Endothelial cell of umbilical vein (primary cell): ENCODE measurements at places on chromosomes 13 and 19.

DNA sequence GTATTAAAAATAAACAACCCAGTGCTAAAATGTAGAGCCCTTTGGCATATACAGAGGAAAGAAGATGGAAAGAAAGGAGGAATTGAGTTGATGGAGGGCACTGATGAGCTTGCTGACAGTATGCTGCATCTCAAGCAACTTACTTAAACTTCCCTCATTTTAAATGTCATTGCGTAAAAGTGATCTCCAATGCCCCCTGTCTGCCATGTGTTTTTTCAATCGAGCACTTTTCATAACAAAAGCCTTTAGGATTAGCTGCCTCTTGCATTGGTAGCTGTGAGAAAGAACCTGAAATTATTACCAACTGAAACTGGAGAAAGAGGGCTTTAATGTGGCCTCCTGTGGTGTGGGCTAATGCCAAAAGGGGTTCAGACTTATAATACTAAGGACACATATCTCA lies 541.6 kb downstream of the SUCLA2 start:
- no peak for DNase-seq

GRCh38 chr19:28291874-28292273 lies 921.1 kb downstream of the UQCRFS1 start:
- DNase-seq: no peak

GRCh38 chr13:110233181-110233950 lies 73.6 kb downstream of the COL4A1 start:
- DNase-seq: peak; percentile 93

DNA sequence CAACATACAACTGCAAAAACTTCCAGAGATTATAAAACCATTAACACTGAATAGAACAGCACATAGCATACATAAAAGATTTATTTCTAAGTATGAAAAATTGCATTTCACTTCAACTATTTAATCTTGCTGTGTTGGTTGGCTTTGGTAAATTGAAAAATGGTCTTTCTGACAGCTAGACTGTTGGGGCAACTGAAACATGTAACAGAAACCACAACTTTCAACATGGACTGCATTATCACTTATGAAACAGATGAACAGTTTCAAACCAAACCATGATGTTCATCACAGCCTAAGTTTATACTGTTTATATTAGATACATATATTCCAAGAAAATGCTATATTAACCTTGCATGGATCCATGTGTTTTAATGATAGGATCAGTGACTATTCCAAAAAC lies 324.1 kb upstream of the PCDH9 start:
- no peak for DNase-seq

- DNase-seq: no peak
Observed at GRCh38 chr13:50474088-50474662, 369.3 kb downstream of the DLEU7 start.
